D721Med (cell line): ENCODE measurements at places on chromosomes 7 and 10.

GRCh38 chr10:55311848-55312635, 511.0 kb upstream of the PCDH15 start:
- DNase-seq: peak; percentile 15

DNA sequence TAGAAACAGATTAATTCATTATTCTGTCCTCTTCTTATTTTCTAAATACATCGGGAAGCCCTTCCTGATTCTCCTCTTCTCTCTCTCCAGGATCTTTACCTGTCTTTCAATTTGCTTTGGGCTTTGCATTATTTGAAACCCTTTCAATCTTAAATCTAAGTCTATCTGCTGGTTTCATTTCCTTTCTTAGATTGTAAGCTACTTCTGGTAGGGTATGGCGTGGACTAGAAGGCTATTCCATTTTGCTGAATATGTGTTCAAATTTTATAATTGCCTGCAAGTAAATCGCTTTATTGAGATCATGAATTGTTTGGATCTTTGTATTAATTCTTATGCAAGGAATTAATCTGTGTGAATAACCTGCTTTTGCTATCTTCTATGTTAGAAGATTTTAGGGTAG, 11.1 kb downstream of the STAM start:
- no peak for DNase-seq

GRCh38 chr7:76358481-76359110, at the start of gene YWHAG:
Gene YWHAG (minus strand): TSS chr7:76358991. CDS start chr7:76358808, 183 bp downstream.
- DNase-seq: no peak

DNA sequence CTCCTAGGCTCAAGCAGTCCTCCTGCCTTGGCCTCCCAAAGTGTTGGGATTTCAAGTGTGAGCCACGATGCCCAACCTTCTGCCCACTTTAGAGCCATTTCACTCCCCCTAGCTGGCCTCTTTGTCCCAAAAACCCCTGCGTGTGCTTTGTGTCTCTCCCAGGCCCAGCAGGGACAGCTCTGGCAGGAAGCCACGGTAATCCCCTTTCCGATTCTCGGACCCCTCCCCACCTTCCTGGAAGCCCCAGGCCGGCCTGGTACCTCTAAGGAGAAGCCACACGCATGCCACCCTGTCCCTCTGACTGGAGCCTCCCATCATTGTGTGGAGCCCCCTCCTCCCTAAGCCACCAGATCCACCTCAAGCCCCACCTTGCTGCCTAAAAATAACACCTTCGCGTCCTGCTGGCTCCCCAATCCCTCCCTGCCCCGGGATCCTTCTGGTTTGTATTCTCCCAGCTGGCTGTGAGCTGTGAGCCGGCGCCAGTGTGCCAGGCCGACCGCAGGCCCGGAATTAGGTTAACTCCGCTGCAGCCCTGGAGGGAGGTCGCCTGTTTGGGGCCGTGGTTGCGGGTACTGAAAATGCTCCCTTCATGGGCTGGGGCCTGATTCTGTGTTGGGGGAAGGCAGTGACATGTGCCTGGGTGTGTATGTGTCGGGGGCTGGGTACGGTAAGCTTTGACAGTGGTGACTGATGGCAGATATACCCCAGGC, 16.4 kb upstream of the SRRM3 start:
- no peak for DNase-seq
